ENCODE measurements at places on chromosomes 1 and 21. TPM values are rescaled to one million over a fixed set of nuclear protein-coding genes. Genes with fewer than 3 reads are reported as not detected.

MIA3 gene
- 53.5 TPM for total RNA-seq

SYT6 gene
- total RNA-seq = not detected

C21orf91 gene
- total RNA-seq = 13.3 TPM

RHBG gene
- 0.28 TPM for total RNA-seq

GPR3 gene
- 0.95 TPM for total RNA-seq

SEC16B gene
- 0.39 TPM for total RNA-seq

IL20 gene
- total RNA-seq = not detected

SLC5A3 gene
- 29.4 TPM for total RNA-seq

SPATA1 gene
- total RNA-seq = 5.0 TPM

DNA sequence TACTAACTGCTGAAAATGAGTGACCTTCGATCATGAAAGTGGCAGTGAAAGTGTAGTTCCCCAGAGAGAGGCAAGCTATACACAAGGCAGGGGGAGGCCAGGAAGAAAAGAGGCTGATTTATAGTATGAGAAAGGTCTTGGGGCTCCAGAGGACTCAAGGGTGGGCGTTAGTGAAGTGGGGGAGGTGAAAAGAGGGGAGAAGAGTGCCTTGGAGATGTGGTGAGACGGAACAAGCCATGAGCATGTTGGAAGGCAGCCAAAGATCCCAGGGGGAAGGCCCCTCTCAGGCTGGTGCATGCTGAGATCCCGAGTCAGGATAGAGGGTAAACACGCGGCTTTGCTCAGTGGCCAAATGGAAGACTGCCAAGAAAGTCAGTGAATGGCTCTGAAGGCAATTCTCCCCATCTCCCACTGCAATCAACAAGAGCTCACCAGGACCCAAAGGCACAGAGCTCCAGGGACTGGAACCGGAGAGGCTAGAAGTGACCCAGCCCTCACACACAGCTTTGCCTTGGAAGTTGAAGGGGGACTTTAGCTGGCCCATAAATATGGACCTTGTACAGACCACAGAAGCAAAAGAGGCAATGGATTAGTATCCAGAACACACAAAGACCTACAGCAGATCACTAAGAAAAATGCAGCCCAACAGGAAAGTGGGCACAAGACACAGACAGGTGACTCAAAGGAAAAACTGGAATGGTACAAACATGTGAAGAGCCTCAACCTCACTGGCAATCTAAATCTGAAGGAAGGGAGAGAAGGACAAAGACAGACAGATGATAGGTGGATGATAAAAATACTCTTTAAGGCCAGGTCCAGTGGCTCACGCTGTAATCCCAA, 49.6 kb downstream of the HSF2BP start:
- DNase-seq = no peak
- H3K4me1 ChIP-seq = peaks cover 16% of the 10 kb centered on the region
- no peaks in the 10 kb centered on the region for H3K36me3 ChIP-seq
- peak overlapping the region; percentile 73 for H3K27ac ChIP-seq

GRCh38 chr1:26744075-26744959, 43.4 kb upstream of the PIGV start:
- no peak overlapping the region for H3K4me3 ChIP-seq
- peak; percentile 81 for DNase-seq
- no peaks in the 10 kb centered on the region for H3K27me3 ChIP-seq

GRCh38 chr1:232610192-232610901, 19.6 kb downstream of the SIPA1L2 start:
- H3K27ac ChIP-seq = no peak overlapping the region
- no peaks in the 10 kb centered on the region for H3K36me3 ChIP-seq
- H3K4me1 ChIP-seq = no peaks in the 10 kb centered on the region
- DNase-seq = no peak
- H3K27me3 ChIP-seq = no peaks in the 10 kb centered on the region
- H3K4me3 ChIP-seq = no peak overlapping the region

- H3K4me1 ChIP-seq = no peaks in the 10 kb centered on the region
- DNase-seq = no peak
- H3K27ac ChIP-seq = no peak overlapping the region
- H3K27me3 ChIP-seq = no peaks in the 10 kb centered on the region
- H3K4me3 ChIP-seq = no peak overlapping the region
These were observed 303.4 kb upstream of the PRMT6 start for GRCh38 chr1:106753066-106753465.

- no peaks in the 10 kb centered on the region for H3K4me1 ChIP-seq
- peaks cover 3% of the 10 kb centered on the region for H3K27me3 ChIP-seq
- peak; percentile 74 for DNase-seq
- no peaks in the 10 kb centered on the region for H3K36me3 ChIP-seq
- H3K27ac ChIP-seq = no peak overlapping the region
- H3K4me3 ChIP-seq = no peak overlapping the region
These were observed 14.3 kb upstream of the MUL1 start for GRCh38 chr1:20521960-20522861.

GRCh38 chr21:37742115-37742514, 174.1 kb downstream of the KCNJ6 start:
- DNase-seq = no peak
- H3K36me3 ChIP-seq = no peaks in the 10 kb centered on the region
- no peak overlapping the region for H3K27ac ChIP-seq
- no peaks in the 10 kb centered on the region for H3K4me1 ChIP-seq

GRCh38 chr21:33640697-33641351, 717 bp downstream of the CRYZL1 start:
- no peaks in the 10 kb centered on the region for H3K27me3 ChIP-seq
- peak overlapping the region; percentile 81 for H3K4me3 ChIP-seq
- peak overlapping the region; percentile 97 for H3K27ac ChIP-seq
- DNase-seq = no peak
- no peaks in the 10 kb centered on the region for H3K36me3 ChIP-seq

- H3K4me3 ChIP-seq = no peak overlapping the region
- H3K4me1 ChIP-seq = peaks cover 18% of the 10 kb centered on the region
- no peak for DNase-seq
These were observed 2.7 kb downstream of the CDC14A start for GRCh38 chr1:100354971-100355394.

- H3K27ac ChIP-seq = no peak overlapping the region
- DNase-seq = no peak
- no peak overlapping the region for H3K4me3 ChIP-seq
- H3K36me3 ChIP-seq = no peaks in the 10 kb centered on the region
These were observed 34.4 kb downstream of the C21orf91 start for GRCh38 chr21:17784604-17785402.

DNA sequence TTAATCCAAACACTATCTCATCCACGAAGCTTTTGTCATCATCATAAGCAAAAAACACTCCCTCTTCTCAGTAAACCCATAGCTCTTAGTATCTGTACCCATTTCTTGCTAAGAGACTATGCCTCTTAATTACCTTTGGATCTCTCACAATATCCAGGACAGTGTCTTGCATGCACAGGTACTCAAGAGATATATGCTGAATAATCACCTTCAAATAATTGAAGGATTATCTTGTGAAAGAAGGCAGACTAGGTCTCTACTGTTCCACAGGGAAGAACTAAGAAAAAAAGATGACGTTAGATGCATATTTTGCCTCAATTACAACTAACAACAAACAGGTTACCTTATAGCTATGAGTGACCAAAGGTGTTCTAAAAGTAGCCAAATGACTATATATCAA, 11.5 kb downstream of the FOXJ3 start:
- H3K4me1 ChIP-seq = peaks cover 28% of the 10 kb centered on the region
- DNase-seq = no peak
- no peak overlapping the region for H3K27ac ChIP-seq
- 0 out of 2 replicates have a peak, but pooled peaks cover 2% of the 10 kb centered on the region for H3K36me3 ChIP-seq
- no peaks in the 10 kb centered on the region for H3K27me3 ChIP-seq

DNA sequence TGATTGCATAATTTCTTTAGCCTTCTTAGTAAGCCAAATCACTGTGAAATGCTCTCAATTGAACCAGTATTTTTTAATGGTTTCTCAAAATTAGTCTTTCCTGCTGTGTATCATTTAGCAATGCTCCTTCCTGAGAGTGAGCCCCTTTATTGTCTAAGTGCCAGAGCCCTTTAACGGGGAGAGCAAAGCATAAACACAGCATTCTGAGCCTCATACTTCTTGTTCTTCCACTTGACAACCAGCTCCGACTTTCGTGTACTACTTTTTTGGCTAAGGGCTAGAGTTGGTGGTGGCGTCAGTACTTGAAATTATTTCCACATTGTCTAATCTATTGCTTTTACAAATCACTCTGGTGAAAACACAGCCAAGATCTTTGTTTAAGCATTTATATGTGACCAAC, 299.0 kb downstream of the TPR start:
- no peaks in the 10 kb centered on the region for H3K36me3 ChIP-seq
- H3K4me3 ChIP-seq = no peak overlapping the region
- DNase-seq = no peak

- no peak for DNase-seq
- H3K36me3 ChIP-seq = no peaks in the 10 kb centered on the region
- H3K27me3 ChIP-seq = no peaks in the 10 kb centered on the region
- no peak overlapping the region for H3K27ac ChIP-seq
- no peak overlapping the region for H3K4me3 ChIP-seq
- H3K4me1 ChIP-seq = no peaks in the 10 kb centered on the region
These were observed 2.6 kb downstream of the KRTAP10-12 start for GRCh38 chr21:44699502-44700001.

Data from Panc1 (cell line).